ENCODE measurements at places on chromosomes 6 and 20.

DNA sequence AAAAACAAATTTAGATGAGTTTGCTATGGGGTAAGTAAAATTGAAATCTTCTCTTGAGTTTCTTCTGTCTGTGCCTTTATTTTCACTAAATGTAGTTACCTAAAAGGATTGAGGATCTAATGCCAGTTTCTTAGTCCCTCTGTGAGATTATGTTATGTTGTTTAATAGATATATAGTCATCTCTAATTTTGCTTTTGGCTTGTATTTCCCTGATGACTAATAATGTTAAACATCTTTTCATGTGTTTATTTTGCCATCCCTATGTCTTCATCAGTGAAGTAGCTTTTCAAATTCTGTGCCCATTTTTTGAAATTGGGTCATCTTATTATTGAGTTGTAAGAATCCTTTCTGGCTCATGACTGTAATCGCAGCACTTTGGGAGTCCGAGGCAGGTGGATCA is 13.7 kb downstream of the QRSL1 start:
- no peak for DNase-seq

- no peak for DNase-seq
Measured at GRCh38 chr6:90226257-90226656, 70.4 kb downstream of the BACH2 start.

GRCh38 chr6:120056085-120056484 is 706.5 kb upstream of the MAN1A1 start:
- DNase-seq: no peak

GRCh38 chr6:123629258-123629941 is 7.3 kb downstream of the TRDN start:
- DNase-seq: no peak

- DNase-seq: no peak
Measured at GRCh38 chr6:28943223-28943556, 19.4 kb upstream of the TRIM27 start.

DNA sequence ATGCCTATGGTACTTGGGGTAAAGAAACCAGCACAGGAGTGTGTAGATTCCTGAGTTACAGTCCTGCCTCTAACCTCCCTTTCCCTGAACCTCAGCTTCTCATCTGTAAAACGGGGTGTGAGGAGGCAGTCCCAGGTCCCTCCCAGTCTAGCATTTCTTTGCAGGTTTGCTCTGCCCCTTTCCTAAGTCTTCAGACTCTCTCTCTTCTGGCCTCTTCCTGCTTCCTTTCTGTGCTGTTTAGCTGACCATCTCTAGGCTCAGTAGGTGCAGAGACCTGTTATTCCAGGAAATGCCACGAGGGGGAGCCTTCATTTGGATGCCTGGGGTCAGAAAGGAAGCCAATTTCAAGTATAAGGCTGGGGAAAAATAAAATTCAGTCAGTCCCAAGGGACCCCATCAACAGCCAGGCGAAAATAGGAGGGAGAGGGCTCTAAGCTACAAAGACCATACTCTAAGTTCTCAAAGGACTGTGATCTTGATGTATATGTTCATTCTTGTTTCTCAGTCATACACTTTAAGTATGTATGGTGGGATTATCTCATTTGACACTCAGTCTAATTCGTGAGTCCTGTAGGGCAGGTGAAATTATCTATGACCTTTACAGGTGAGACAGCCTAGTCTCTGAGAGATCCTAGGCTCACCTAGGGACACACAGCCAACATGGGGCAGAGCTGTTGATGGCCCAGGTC is 89.1 kb downstream of the NCR2 start:
- peak; percentile 75 for DNase-seq

DNA sequence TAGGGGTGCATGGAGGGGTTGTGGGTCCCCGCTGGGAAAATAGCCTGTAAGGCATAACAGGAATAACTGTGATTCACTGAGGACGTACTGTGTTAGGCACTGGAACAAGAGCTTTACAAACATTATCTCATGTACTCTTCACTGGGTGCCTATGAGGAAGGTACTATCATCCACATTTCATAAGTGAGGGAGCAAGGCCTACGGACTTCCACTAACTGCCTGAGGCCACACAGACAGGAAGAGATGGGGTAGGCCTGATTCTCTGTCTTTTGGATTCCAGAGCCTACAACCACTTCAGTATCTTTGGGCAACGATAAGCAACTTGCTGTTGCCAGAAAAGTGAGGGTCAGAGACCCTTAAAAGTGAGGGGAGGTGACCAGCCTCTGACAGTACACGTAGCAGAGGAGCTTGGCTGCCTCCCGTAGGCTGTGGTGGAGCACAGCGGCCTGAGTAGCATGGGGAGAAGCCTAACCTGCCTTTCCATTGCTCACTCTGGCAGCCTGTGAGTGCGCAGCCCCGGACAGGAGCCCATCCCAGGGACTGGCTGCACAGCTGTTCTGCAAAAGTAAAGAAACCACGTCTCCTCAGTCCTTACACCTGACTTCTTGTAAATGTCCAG is 30.4 kb downstream of the PSMB1 start:
- no peak for DNase-seq

- no peak for DNase-seq
Measured at GRCh38 chr6:157610451-157610999, 212.5 kb upstream of the SNX9 start.

DNA sequence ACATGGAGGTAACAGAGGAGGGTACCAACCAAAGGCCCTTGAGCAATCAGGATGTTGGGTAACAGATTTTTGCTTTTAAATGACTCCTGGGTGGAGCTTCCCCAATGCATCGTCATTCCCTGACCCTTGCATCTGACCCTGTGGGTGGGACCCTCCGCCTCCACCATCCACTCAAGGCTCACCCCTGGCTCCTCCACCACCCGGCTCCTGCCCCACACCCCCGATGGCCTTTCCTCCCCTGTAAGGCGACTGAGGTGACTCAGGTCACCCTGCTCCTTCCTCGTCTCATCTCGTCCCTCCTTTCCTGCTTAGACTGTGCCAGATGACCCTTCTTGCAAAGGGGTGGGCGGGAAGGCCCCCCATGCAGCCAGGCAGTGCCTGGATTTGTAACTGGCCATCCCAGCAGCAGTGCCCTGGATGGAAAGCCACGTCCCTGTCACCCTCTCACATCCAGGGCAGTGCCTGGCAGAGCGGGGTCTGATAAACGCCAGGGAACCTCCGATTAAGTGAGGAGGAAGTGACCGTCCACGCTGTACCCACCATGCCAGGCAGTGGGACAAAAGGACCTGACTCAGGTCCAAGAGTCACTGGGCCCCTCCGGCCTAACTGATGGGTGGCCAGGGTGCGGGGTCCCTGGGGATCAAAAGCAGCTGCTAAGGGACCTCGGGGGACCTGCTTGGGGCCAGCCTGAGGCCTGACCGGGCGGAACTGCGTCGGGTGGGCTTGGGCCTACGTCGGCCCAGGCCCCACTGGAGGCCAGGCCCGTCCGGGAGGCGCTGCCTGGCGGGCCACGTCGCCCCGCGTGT is 624 bp upstream of the NPEPL1 start:
- no peak for DNase-seq

DNA sequence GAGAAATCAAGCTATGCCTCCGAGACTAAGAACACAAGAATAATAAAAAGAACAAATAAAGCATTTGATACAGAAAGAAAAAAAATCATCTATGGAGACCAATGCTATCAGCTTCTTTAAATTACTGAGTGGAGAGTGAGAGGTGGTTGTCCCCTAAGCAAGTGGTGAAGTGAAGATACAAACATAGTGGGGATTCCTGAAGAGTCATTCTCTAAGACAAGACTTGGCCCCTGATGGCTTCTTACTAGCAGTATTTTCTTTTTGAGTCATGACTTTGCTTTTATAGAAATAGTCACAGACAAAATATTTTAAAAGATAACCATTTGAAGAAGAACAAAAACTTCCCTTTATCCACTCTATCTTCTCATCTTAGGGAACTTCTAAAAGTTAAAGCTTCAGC is 261.4 kb upstream of the PRDM1 start:
- DNase-seq: no peak

- DNase-seq: no peak
Measured at GRCh38 chr6:110492584-110492983, 16.2 kb upstream of the SLC22A16 start.

DNA sequence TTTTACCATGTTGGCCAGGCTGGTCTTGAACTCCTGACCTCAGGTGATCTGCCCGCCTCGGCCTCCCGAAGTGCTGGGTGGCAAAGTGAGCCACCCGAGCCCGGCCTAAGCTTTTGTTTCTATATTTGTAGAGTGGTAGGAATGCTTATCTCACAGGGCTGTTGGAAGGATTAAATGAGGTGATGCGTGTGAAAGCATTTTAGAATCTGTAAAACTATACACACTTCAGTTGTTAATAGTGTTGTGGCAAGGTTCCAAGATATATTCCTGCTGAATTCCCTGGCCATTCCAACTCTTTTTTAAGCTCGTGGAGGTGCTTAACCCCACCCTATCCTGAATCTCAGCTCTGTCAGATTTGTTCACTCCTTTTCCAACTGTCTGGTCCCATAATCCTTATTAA is 89.9 kb upstream of the AKIRIN2 start:
- DNase-seq: no peak

GRCh38 chr6:168045141-168045691 is 33.8 kb downstream of the FRMD1 start:
- DNase-seq: no peak

DNA sequence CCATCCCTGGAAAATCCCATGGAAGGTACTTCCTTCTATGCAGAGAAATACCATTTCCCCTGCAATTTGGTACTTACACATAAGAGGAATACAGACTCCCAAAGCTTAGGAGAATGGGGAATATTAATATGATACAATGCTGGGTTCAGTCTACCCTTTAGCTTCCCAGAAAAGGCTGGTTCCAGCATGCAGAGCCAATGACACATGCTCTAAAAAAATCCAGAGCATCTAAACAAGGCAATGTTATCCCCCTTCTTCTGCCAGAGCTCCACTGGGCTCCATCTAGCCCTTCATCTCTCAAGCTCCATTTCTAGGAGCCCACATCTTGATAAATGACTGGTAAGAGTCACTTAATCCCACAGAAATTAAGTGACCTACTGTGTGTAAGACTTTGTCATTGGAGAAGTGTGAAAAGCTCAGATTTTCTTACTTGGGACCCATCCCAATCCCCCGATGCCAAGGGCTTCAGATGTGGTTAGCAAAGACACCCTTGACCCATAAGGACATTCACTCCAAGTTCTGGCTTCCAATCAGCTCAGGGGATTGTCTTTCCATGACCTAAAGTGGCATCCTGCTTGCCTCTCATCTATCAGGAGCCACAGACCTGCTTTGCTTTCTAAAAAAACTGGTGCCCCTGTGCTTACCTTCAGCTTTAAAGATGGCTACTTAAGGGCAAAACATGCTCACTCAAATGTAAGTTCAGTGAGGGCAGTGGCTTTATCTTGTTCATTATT is 137.5 kb downstream of the UNC5CL start:
- DNase-seq: no peak

DNA sequence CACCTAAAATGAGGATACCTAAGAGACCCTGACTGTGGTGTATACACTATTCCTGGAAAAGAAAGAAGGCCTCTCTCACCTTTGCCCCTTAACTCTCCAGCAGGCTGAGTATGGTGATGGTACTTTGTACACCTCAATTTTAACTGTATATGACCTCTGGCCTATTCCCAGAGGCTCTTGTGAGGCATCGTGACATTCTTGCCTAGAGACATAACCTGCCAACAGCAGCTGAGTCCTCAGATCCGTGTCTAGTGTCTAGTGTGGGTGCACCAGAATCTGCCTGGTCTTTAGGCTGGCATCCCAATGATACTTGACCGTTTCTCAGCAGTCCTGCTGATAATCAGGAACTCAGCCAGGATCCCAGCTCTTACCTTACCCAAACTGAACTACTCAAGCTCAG is 20.0 kb downstream of the TP53INP2 start:
- no peak for DNase-seq

DNA sequence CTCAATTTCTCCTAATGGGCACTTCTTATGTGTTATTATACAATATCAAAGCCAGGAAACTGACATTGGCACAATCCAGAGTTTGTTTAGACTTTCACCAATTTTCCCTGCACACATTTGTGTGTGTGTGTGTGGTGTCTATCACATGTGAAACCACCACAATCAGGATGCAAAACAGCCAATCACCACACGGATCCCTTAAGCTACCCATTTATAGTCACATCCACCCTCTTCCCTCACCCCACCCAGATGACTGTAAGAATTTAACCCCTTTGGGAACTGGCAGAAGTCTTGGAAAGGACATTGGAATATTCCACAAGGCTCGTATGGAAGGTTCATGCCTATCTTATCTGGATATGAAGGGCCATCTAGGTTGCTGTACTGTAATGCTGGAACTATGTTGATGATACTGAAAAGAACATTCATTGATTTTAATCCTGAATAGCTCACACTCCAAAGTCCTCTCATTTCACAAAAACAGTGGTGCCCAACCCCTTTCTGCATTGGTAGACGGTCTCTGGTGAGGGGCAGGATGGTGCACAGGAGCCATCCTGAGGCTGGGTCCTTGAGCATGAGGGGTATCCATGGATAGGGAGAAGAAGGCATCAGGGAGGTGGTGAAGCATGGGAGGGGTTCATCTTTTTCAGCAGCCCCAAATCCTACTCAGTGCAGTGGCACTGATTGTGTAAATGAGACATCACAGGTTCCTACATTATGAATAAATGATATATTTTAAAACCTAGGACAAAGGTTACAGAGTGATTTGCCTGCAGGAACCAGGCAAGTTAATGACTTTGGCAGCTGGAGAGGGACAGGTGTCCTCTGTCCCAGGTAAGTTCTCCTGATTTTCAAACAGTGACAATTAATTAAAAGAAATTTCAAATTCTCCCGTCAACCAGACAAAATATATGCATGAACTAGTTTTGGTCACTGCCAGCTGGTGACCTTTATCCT is 12.1 kb upstream of the CTCFL start:
- DNase-seq: no peak

- DNase-seq: no peak
Measured at GRCh38 chr20:19492687-19493336, 265.2 kb upstream of the RIN2 start.

DNA sequence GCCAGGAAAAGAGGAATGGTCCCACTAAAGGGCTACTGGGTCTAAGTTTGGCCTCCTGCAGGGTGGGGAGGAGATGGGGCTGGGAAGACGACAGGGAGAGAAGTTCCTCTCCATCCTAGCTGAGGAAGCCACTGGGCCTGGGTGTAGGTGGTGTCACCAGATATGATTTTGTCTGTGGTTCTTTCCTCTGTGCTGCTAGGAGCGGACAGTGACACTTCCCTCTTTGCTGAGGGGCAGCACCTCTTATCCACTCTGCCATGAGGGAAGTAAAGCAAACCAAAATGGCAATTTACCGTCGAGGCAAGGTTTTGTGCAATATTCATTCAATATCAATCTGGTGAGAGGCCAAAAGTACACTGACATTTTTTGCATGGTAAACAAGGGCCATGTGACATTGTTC is 33.0 kb upstream of the NR2E1 start:
- DNase-seq: no peak

DNA sequence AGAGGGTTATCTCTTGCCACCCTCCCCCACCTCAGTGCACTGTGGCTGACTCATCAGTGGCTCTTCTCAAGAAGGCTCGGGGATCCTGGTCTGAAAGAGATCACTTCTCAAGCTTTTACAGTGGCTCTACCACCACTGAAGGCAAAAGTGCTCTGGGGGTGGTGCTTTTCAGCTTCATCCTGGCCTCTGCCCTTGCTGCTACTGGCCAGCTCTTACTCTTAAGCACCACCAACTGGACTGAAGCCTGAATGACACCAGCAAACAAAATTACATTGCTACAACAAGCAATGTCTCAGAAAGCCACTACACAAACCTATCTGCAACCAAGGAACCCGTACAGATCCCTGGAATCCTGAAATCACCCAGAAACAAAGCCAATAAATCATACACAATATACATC is 402.1 kb downstream of the EPHA7 start:
- no peak for DNase-seq

- peak; percentile 23 for DNase-seq
Measured at GRCh38 chr20:9506280-9506821, 8.0 kb upstream of the LAMP5 start.

- DNase-seq: no peak
Measured at GRCh38 chr6:104281370-104281769, 578.3 kb downstream of the HACE1 start.
